ENCODE measurements at places on chromosomes 3 and 15.

DNA sequence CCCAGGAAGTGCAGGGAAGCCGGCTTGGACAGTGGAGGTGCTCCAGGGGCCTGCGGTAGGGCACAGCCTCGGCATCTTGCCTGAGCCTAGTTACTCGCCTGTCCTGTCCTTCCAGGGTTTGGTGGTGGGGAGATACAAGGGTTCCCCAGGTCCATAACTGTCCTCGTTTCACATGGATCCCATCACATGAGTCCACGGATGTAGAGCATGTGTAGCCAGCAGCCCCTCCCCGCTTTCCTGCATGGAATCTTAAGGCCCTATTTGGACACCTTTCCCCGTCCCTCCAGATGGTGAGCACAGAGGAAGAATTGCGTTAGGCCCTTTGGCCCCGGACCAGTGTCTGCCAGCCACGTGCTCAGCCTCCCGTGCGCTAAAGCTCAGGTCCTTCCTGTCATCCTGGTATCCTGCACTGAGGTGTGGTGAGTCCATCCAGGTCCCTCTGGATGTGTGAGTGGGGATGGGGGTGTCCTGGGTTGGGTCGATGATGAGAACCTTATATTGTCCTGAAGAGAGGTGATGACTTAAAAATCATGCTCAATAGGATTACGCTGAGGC is 230.4 kb downstream of the SNRPN start:
- DNase-seq: no peak

DNA sequence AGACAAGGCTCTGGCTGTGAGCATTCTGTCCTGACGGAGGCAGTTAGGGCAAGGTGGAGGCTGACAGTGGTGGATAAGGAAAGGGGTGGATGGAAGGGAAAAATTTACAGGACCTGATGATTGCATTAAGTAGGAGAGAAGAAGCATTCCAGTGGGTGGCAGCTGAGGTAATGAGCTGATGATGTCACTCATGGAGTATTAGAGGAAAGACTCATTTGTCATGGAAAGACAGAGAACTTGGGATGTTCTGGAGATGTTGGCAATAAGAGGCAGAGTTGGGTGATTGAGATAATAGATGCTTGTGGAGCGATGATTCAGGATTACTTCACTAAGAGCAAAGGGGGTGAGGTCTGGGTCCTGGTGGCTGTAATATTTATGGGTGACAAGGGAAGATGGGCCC is 63.6 kb upstream of the SCN5A start:
- DNase-seq: no peak

DNA sequence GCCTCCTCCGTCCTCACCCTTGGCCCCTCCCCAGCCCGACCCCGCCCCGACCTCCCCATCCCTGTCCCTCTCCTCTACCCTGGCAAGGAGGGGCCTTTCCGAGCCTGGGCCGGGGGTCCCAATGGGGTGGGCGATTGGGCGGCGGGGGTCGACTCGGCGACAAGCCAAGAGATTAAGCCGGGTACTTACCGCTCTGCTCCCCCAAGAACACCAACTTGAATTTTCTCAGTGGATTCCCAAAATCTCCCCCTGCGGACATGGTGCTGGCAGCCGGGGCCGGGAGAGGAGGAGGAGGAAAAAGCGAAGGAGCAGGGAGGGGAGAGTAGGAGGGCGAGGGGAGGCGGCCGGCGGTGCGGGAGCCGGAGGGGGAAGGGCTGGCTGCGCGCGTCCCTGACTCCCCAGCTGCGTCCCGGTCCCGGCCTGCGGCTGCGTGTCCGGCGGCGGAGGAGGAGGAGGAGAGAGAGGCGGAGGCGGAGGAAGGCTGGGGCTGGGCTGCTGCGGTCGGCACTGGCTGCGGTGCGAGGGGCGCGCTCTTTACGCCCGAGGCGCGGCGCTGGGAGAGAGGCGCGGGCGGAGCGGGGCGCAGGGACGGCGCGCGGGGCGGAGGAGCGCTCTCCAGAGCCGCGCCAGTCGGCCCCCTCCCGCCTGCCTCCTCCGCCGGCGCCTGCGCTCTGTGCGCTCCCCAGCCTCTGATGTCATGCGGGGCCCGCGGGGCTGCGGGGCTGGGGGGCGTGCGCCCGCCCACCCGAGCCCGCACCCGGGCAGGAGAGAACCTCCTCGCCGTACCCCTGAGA is at the start of gene RAB6B:
RAB6B (minus strand) TSS at position 675 of the 794 bp plus-strand sequence; CDS start at position 259, 416 bp downstream.
- DNase-seq: peak; percentile 80

- DNase-seq: no peak
These were observed 126.2 kb upstream of the ATP10A start for GRCh38 chr15:25989327-25989726.

Data from nucleus accumbens (tissue), 56 donors.